ENCODE measurements at places on chromosomes 12 and 14.

DNA sequence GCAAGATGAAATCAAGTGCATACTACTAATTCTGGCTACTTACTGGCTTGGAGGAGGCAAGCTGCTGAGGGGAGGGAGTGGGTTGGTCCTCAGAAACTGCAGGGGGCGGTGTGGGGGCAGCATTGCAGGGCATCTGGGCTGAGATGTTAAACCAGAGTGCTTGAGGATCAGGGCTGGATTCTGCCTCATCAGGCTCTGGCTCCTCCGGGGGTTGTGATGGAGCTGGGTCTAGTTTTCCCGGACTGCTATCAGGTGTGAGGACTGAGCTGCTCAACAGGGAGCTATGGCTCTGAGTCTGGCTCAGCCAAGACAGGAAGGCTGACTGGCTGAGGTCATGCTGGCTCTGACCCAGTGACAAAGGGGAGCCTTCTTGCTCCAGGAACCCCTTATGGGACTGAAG lies 28.6 kb downstream of the BAZ2A start:
- no peak for DNase-seq

GRCh38 chr14:33432407-33433023 lies 493.8 kb downstream of the NPAS3 start:
- DNase-seq = no peak

DNA sequence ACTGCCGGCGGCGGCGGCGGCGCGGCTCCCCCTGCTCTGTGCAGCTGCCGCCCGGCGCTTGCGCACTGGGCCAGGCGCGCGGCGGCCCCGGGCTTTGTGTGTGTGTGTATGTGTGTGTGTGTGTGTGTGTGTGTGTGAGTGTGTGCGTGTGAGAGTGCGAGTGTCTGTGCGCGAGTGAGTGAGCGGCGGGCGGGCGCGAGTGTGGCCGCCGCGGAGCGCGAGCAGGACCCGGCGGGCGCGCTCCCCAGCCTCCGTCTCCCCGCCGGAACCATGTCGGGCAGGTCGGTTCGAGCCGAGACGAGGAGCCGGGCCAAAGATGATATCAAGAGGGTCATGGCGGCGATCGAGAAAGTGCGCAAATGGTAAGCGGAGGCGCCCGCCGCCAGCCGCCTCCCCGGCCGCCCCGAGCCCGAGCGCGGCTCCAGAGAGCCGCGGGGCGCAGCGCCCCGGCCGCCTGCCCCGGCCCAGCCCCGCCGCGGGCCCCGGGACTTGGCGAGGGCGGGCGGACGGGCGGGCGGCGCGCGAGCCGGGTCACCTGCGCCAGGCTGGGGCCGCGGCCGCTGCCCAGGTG lies at the start of gene BCL7A:
BCL7A (plus strand) TSS at position 63 of the 571 bp plus-strand sequence; CDS start at position 271, 208 bp downstream.
- DNase-seq = no peak

DNA sequence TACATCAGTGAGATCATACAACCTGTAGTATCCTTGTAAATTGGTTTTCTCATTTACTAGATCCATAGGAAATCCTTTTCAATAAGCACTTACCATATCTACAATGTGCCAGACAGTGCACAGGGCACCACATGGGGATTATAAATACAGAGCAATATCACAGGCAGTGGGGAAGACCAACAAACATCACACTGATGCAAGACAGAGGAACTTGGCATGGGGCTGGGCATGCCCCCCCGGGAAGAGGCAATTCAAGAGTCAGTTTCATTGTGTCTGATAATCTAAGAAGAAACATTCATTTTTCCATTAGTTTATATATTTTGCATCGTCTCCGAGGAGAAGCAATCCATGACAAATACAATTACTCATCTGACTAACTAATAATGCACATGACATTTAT lies 16.2 kb downstream of the NT5DC3 start:
- DNase-seq = no peak

DNA sequence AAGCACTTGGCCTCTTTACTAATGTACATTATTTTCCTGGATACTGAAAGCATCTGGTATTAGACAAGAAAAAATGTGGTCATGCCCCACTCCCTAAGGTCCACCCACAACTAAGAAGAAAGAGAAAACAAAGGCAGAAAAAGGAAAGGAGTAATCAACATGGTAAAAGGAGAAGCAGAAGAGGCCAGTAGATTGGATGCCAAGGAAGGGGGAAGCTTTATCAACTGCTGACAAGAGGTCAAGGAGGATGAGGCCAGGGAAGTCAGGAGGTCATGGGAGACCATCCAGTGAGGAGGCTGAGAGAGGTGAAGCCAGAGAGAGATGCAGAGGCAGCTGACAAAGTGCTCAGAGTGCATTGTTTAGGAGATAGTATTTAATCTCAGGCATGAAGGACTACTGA lies 383.5 kb downstream of the ZFP36L1 start:
- DNase-seq = no peak

DNA sequence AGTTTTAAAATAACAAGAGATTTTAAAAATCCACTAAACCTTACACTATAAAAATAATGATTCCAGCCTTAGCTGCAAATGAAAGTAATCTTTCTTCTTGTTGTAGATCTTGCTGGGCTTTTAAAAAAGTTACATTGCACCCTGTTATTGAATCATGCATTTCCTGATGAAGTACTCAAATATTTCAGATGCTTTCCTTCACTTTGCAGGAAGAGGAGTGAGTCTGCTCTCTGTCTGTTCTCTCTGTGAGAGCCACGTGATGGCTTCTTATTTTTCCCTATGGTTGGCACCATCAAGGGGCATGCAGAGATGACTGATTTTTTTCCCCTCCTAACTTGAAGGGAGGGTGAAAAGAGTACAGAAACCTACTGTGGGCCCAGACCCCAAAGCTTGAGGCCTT lies 262.7 kb downstream of the ATP23 start:
- no peak for DNase-seq

- no peak for DNase-seq
Observed at GRCh38 chr12:12461923-12462315, 100.7 kb downstream of the DUSP16 start.

DNA sequence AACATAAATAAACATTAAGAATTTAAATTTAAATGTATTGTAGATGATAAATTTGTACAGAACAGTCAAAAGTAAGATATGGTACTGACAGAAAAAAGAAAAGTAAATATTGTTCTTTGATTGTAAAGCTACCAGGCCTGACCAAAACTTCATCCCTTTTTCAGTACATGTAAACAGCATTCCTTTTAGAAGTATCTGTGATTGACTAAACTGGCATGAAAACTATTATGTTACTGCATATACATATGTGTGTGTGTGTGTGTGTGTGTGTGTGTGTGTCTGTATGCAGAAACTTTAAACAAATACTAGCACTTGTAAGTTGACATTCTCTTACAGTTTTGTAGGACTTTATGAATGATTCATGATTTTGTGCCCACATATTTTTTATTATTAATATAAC lies 270.9 kb downstream of the C12orf50 start:
- no peak for DNase-seq

GRCh38 chr12:563250-563781 lies 99.9 kb downstream of the NINJ2 start:
- DNase-seq = no peak

DNA sequence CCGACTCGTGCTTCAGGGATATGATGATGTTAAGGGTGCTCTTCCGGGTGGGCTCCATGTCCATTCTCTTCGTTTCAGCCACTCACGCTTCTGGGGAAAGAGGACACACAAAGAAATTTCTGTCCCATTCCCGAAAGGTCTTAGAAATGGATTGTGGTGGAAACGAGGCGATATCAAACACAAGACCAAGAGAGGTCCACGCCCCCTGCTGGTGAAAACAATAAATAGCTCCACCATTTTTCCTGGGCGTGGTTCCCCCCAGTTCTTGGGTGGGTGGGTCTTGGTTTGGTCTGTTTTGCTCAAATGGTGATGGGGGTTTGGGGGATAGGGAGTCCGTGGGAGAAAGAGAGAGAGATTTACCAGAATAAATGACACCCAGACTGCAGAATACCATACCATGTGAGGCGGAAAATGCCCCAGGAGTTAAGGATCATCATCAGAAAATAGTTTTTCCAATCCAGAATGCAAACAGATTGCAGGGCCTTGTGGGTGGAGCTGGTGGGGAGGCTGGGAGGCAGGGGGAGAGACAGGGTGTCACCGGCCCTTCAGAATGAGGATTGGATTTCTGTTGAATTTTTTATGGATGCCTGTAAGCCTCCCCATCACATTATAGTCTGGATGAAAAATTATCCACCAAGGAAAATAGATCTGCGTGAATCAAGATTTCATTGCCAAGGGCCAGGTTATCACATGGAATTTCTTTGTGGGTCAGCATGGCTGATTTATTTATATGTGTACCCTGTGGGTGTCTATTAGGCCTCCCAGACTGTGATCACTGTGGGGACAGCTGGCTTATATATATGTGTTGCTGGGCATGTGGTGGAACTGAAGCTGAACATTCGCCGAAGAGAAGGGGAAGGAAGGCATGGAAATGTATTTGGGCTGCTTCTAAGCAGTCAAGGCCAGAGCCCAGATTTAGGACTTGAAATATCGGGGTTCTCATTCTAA lies 55.8 kb downstream of the SRRM4 start:
- DNase-seq = no peak

DNA sequence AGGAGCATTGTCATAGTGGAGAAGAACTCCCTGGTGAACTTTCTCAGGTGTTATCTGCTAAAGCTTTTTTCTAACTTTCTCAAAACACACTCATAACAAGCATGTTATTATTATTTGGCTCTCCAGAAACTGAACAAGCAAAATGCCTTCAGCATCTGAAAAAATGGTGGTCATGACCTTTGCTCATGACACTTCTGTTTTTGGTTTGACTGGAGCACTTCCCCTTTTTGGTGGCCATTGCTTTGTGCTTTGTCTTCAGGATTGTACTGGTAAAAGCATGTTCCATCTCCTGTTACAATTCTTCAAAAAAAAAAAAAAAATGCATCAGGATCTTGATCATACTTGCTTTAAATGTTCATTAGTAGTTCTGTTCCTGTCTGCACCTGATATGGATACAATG lies 1241.6 kb upstream of the USP15 start:
- no peak for DNase-seq

- DNase-seq = no peak
Observed at GRCh38 chr12:104911942-104912341, 46.1 kb downstream of the SLC41A2 start.

DNA sequence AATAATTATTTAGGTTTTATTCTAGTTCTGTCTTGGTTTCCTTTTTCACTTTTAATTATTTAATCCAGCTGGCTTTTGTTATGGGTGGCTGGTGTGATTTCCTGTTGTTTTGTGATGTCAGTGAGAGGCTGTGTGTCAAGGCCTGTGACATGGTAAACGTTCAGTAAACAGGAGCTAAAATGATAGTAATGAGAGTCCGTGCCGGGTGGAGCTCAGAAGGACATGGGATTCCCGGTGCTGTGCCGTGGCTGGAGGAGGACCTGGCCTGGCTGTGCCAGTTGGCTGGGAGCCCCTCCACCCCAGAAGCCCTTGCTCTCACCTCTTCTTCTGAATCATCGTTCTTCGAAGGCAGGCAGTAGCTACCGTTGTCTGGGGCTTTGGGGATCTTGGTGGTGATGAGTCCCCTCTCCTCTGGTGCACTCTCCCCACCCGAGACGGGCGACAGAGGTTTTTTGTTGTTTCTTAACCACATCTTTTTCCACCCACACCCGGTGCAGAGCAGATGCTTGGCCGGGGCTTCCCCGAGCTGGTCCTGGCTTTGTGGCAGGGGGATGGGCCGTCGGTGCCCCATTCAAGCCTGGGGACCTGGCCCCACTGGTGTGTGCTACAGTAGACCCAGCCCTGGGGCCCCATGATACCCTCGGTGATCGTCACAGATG lies 29.1 kb downstream of the SH2B3 start:
- DNase-seq = no peak

- DNase-seq = no peak
Observed at GRCh38 chr12:42362647-42363260, 36.8 kb downstream of the PPHLN1 start.

- DNase-seq = no peak
Observed at GRCh38 chr12:24307716-24308335, 358.4 kb upstream of the SOX5 start.

- no peak for DNase-seq
Observed at GRCh38 chr12:59700153-59700450, 104.3 kb downstream of the SLC16A7 start.

- no peak for DNase-seq
Observed at GRCh38 chr14:94009767-94010166, 12.7 kb downstream of the CCDC197 start.

GRCh38 chr12:46722394-46723185 lies 103.2 kb downstream of the SLC38A4 start:
- DNase-seq = no peak

DNA sequence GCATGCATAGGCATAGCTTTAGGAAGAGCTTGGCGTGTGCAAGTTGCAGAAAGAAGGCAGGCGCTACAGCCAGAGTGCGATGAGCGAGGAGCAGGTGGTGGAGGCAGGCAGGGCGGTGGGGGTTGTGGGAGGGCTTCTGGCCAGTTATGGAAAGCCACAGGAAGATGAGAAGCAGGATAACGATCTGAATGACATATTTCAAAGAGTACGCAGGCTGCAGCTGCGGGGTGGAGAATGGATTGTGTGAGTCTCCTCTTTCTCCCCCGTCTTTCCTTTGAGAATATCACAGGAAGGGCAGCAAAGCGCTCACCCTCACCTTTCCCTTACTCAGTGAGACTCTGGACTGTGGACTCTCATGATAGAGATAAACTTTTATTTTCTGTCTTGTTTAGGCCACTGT lies 48.7 kb upstream of the PLXNC1 start:
- no peak for DNase-seq

GRCh38 chr12:121783766-121784165 lies 9.7 kb downstream of the RHOF start:
- DNase-seq = no peak

- no peak for DNase-seq
Observed at GRCh38 chr14:72528059-72528862, 365.6 kb downstream of the DPF3 start.

DNA sequence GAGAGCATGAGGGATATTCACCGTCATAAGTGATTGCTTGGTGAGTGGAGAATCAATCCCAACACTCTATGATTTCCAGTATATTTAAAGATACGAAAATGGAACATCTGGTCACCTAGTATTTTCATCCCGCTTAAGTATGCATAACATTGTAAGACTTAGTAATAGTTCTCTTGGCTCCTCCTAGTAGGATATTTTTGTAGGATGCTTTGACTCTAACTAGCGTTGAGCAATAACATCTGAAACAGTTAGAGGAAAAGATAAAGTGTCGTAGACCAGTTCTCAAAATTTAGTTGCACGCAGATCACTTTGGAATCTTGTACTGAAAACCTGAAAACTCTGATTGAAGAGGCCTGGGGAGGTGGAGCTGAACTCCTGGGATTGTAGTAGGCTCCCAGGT lies 7.6 kb downstream of the SAMD4A start:
- no peak for DNase-seq

DNA sequence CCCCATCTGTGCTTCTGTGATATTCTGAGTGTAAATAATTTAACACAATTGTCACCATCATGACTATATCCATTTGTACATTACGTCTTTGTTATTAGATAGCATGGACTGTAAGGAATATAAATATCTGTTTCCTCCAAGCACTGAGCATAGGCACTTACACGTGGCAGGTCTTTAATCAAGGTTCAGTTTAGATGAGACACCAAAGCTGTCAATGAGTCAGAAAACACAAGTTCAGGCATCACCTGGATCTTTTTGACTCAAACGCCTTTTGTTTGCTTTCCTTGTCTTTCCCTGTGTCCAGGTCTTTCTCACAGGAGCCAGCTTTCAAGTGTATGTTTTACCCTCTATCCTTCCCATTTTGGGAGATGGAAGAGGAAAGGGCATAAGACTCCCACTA lies 163.2 kb upstream of the CCDC198 start:
- no peak for DNase-seq
